Adrenal gland (tissue), 19 donors: ENCODE measurements at places on chromosomes 13 and 19. TPM values are rescaled to one million over a fixed set of nuclear protein-coding genes. Genes with fewer than 3 reads are reported as not detected.

- peaks cover 12% of the 10 kb centered on the region for H3K4me1 ChIP-seq
- peak; percentile 77 for DNase-seq
Measured at GRCh38 chr19:869245-870177, 10.0 kb downstream of the CFD start.

MBD3L2B gene
- not detected for total RNA-seq

DNA sequence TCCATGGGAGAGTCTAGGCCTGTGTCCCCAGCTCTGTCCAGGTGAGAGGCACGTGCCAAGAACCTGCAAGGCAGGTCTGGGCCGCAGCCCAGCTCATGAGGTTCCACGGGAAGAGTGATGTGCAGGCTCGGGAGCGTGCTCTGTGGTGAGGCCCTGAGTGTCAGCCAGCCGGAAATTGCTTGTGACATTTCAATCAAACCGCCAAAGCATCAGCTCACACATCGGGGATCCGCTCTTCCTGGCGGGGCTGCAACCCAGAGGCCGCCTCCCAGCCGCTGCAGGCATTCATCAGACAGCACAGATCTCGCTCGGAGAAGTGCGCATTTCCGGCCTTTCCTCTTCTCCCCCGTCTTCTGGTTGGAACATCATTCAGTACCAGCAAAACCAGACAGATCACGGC, 109.3 kb downstream of the KDM4B start:
- no peak overlapping the region for H3K4me3 ChIP-seq
- H3K4me1 ChIP-seq, result no peaks in the 10 kb centered on the region
- no peak overlapping the region for H3K27ac ChIP-seq
- DNase-seq, result no peak
- H3K27me3 ChIP-seq, result no peaks in the 10 kb centered on the region

- no peaks in the 10 kb centered on the region for H3K4me1 ChIP-seq
- H3K36me3 ChIP-seq, result no peaks in the 10 kb centered on the region
- no peaks in the 10 kb centered on the region for H3K27me3 ChIP-seq
Measured at GRCh38 chr19:33771384-33772101, 25.1 kb upstream of the KCTD15 start.

LRRC4B gene
- 8.5 TPM for total RNA-seq

ZNF765 gene
- 12.2 TPM for total RNA-seq

DNA sequence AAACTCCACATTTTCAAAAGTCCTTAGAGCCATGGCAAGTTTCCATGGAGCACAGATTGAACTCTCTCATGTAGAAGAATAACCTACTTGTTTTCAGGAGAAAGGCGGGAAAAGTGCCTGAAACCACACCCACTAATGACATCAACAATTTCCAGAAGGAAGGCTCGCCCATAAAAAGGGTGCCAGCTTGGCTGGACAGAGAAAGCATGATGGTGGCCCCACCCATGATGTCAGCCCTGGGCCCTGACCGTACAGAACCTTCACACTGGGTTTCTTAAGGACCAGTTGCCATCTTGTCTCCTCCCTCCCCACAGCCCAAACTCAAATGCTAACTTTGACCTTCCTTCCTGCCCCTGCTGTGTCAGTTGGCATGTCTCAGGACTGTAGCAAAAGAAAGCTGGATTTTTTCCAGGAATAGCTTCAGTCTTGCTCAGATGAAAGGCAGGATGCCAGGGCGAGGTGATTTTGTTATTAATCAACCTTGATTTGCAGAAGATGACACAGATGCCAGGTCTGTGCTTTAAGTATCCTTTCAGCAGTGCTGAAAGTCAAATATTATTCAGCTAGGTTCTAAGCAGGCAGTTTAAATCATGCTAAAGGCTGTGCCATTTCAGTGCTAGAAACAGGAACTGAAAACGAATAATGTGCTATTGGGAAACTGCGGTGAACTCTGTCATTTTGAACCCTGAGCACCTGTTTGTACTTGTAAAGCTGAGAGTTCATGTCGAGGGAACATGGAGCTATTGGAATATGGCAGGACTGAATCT, 89.5 kb upstream of the RFC3 start:
- no peaks in the 10 kb centered on the region for H3K36me3 ChIP-seq
- peaks cover 3% of the 10 kb centered on the region for H3K4me1 ChIP-seq
- H3K4me3 ChIP-seq, result no peak overlapping the region
- H3K27me3 ChIP-seq, result no peaks in the 10 kb centered on the region
- DNase-seq, result no peak
- no peak overlapping the region for H3K27ac ChIP-seq

ACP7 gene
- total RNA-seq, result not detected

DNA sequence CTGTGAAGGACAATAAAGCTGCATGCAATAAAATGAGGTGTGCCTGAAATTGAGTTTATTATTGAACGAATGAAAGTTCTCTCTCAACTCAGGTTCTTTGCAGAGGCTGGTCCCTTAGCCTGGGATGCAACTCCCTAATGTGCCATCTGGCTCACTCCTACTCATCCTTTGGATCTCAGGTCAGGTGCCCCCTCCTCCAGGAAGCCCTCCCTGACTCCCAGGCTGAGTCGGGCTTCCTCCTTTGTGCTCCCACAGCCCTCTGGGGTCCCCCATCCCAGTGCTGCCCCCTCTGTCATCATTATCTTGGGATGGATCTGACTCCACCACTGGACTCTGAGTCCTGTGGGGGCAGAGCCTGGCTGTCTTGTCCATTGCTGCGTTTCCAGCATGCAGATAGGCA, 2.7 kb upstream of the IRGC start:
- no peaks in the 10 kb centered on the region for H3K36me3 ChIP-seq
- DNase-seq, result no peak
- no peaks in the 10 kb centered on the region for H3K4me1 ChIP-seq
- no peak overlapping the region for H3K27ac ChIP-seq

DNA sequence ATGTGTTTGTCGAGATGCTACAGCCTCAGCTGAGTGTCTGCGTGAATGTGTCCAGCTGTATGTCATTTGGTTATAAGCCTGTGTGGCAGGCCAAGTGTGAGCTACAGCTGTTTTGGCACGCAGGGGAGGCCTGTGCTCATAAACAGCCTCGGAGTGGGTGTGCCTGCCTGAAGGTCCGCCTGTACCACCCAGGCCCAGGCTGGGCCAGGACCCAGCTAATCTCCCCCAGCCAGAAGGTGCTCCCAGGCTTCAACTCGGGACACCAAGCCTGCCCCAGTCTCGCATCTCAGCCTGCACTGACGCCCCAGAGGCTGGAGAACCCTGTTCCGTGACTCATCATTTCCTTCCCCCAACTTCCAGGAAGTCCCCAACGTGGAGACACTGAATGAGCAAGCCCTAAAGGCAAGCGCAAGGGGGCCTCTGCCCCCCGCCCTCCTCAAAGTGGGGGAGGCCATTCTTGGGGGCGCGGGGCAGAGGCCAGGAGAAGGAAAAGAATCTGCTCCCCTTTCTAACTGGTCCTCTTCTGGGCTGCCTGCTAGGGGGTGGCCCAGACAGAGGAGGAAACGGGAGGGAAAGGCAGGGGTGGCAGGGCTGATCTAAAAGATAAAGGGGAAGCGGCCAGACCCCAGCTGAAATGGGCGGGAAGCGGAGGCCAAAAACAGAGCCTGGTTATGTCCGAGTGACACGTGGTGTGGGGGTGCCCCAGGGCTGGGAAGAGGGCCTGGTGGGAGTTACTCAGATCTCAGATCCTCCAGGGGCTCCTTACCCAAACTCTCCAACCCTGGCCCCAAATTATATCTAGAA, 2.0 kb downstream of the SLC1A5 start:
- DNase-seq, result peak; percentile 61
- no peak overlapping the region for H3K4me3 ChIP-seq
- H3K36me3 ChIP-seq, result no peaks in the 10 kb centered on the region
- peak overlapping the region; percentile 67 for H3K27ac ChIP-seq

DNA sequence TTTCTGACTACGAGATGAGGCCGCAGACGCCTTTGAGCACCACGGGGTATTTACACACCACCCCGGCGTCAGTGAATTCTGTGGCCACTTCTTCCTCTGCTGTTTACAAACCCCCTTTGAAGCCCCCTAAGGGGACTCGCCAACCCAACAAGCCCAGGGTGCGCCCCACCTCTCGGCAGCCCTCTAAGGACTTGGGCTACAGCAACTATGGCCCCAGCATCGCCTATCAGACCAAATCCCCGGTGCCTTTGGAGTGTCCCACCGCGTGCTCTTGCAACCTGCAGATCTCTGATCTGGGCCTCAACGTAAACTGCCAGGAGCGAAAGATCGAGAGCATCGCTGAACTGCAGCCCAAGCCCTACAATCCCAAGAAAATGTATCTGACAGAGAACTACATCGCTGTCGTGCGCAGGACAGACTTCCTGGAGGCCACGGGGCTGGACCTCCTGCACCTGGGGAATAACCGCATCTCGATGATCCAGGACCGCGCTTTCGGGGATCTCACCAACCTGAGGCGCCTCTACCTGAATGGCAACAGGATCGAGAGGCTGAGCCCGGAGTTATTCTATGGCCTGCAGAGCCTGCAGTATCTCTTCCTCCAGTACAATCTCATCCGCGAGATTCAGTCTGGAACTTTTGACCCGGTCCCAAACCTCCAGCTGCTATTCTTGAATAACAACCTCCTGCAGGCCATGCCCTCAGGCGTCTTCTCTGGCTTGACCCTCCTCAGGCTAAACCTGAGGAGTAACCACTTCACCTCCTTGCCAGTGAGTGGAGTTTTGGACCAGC, 5.3 kb downstream of the SLITRK5 start:
- peaks cover 20% of the 10 kb centered on the region for H3K4me1 ChIP-seq
- peaks cover 54% of the 10 kb centered on the region for H3K27me3 ChIP-seq
- no peak overlapping the region for H3K27ac ChIP-seq
- DNase-seq, result no peak

GRCh38 chr13:25977671-25978070, 74.1 kb downstream of the SHISA2 start:
- no peaks in the 10 kb centered on the region for H3K36me3 ChIP-seq
- no peak overlapping the region for H3K4me3 ChIP-seq
- no peaks in the 10 kb centered on the region for H3K27me3 ChIP-seq
- H3K4me1 ChIP-seq, result no peaks in the 10 kb centered on the region

GRCh38 chr13:42876887-42877545, 95.6 kb downstream of the FAM216B start:
- no peak overlapping the region for H3K4me3 ChIP-seq
- H3K4me1 ChIP-seq, result peaks cover 7% of the 10 kb centered on the region
- H3K27me3 ChIP-seq, result no peaks in the 10 kb centered on the region
- no peaks in the 10 kb centered on the region for H3K36me3 ChIP-seq
- no peak for DNase-seq
- H3K27ac ChIP-seq, result no peak overlapping the region

- no peaks in the 10 kb centered on the region for H3K36me3 ChIP-seq
- H3K27ac ChIP-seq, result no peak overlapping the region
- no peaks in the 10 kb centered on the region for H3K27me3 ChIP-seq
Measured at GRCh38 chr19:13068085-13068846, 34.4 kb downstream of the LYL1 start.

DNA sequence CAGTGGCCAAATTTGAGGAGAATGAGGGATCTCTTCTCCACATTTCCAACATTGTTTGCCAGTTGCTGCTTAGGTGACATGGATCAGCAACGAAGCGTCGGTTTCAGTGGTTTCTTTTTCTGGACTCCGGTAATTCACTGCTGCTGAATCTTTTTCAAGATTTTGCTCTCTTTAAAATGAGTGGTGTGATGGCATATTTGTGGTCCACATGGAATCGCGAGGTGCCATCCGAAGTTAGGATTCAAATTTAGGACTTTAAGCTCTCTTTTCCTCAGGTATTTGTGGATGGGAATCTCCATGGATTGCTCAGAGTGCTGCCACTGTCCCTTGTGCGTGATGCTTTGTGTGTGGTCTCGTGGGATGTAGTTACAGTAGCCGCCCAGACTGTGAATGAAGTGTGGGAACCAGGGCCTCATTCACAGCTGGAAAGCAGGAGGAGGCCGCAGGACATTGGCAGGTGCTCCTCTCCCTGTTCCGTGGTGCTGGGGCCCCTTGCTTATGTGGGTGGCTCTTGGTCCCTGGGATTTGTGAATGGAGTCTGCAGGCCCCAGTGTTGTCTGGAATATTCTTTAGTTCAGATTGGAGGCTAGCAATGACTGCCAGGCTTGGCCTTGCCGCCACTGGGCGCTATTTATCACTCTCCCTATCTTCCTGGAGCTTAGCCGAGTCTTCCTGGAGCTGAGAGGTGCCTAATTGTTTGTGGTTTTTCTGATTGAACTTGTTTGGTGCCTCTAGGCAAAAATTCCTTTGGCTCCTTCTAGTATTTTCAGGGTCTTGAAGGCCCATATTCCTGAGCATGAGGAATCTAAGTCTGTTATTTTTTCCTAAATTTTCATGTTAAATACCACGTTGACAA, 1.5 kb downstream of the ILF3 start:
- peak overlapping the region; percentile 98 for H3K27ac ChIP-seq
- no peaks in the 10 kb centered on the region for H3K36me3 ChIP-seq
- H3K4me3 ChIP-seq, result peak overlapping the region; percentile 99
- H3K27me3 ChIP-seq, result no peaks in the 10 kb centered on the region
- peak; percentile 71 for DNase-seq

DNA sequence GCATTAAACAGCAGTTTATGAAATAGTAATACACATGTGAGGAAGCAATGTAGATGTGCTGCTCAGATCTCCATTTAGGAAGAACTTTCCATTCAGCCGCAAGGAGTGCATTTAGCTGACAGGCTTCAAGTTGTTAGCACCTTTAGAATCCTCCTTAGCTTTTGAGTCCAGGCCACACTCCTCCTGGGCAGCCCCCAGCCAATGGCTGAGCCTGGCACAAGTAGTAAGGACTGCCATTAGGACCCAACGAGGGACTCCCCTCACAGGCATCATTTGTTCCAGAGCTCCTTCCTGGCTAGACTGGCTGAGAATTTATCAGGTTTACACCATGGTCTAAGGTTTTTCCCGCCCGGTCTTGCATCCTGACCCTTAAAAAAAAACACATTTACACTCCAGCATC, 201.4 kb downstream of the DIAPH3 start:
- no peak overlapping the region for H3K4me3 ChIP-seq
- H3K27me3 ChIP-seq, result no peaks in the 10 kb centered on the region
- H3K4me1 ChIP-seq, result no peaks in the 10 kb centered on the region
- H3K27ac ChIP-seq, result no peak overlapping the region
- H3K36me3 ChIP-seq, result no peaks in the 10 kb centered on the region

- no peak overlapping the region for H3K4me3 ChIP-seq
- H3K27ac ChIP-seq, result no peak overlapping the region
- H3K4me1 ChIP-seq, result no peaks in the 10 kb centered on the region
Measured at GRCh38 chr13:44730851-44731250, 154.7 kb upstream of the TSC22D1 start.

PTGIR gene
- total RNA-seq, result 9.0 TPM

DNA sequence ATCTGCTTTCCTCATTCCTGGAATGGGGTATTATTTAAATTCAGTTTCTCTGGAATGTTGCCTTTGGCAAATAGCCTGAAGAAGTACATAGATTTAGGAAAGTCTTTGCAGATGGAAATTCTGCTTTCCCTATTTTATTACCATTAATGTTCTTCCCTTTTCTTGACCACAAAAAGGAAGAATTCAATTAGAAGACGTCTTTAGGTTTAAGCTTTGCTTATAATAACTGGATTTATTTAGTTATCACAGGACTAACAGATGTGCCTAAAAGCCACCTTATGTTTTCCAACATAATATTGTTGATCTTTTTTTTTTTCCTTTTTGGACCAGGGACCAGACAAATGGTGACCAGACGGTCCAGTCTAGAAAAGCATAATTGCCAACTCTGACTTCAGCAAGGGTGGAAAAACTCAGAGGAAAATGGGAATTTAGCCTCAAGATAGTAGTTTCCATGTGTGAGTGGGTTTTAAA, 210.1 kb upstream of the SPRY2 start:
- H3K36me3 ChIP-seq, result no peaks in the 10 kb centered on the region
- H3K27ac ChIP-seq, result no peak overlapping the region
- no peak for DNase-seq
- H3K4me1 ChIP-seq, result no peaks in the 10 kb centered on the region
- H3K27me3 ChIP-seq, result no peaks in the 10 kb centered on the region
- H3K4me3 ChIP-seq, result no peak overlapping the region

LMTK3 gene
- 0.55 TPM for total RNA-seq
